CD8-positive, alpha-beta T cell (primary cell): ENCODE measurements at places on chromosomes 2 and 18.

- DNase-seq = no peak
These were observed 228.3 kb downstream of the SEPTIN10 start for GRCh38 chr2:109385506-109385905.

DNA sequence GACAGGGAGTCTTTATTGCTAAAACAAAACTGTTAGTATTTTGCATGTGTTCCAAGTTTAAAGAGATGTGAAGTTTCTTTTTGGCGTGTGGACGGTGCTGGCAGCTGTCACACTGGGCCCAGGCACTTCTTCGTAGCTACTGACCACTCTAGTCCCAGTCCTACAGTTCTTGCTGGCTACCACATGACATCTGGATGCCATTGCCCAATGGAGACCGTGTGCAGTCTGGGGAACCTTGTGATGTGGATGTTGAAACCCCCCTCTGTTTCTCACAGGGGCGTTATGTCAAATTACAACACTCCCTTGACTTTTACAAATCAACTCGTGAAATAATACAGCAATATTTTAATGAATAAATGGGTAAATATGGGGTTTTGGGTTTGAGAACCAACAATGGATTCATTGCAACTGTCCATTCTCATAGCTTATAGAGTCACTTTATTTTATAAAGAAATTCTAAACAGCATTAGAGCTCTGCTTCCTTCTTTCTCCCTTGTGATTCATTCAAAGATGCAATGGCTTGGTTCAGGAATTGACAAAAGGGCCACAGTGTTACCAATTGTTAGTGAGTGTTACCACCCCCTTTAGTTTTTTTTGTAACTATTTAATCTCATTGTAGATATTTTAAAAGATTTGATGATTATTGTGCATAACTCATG lies 1.2 kb downstream of the GPD2 start:
- DNase-seq = no peak

GRCh38 chr2:191959209-191959608 lies 112.3 kb upstream of the CAVIN2 start:
- DNase-seq = no peak

DNA sequence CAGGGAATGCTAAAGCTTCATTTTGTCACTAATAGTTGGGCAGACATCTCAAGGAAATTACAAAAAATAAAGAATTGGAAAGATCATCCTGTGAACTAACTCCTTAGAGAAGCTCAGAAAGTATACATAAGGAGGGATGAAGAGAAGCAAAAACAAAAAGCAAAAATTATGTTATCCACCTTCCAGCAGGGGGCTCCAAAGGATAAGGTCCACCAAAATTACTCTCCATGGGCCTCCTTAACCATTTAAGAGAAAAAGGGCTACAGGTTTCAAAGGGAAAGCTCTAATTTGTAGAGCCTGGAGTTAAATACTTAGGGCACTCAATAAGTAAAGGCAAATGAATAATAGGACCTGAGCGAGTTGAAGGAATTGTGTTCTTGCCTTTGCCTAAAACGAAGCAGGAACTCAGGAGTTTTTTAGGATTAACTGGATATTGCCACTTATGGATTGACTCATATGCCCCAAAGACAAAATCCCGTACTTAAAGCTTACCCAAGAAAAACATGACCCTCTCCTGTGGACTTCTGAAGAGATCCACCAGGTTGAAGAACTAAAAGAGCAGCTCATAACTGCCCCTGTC lies 1167.9 kb downstream of the DSC3 start:
- DNase-seq = no peak

GRCh38 chr2:169190197-169190775 lies 120.9 kb downstream of the DHRS9 start:
- DNase-seq = no peak

DNA sequence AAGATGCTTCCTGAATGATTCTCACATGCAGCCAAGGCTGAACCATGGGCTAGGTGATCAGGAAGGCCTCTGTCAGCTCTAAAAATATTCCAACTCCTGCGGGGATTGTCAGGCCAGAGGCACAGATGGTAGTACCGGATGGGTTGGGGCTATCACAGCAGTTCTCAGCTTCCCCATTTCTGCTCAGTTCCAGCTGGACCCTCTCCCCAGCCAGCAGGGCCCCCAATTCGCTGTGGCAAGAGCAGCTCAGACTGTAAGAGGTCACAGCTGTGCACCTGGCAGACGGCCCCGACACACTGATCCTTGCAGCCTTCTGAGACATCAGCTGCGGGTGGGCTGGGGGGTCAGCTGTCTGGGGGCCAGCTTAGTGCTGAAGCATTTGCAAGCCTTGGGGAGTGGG lies 43.6 kb upstream of the TCF7L1 start:
- DNase-seq = no peak

DNA sequence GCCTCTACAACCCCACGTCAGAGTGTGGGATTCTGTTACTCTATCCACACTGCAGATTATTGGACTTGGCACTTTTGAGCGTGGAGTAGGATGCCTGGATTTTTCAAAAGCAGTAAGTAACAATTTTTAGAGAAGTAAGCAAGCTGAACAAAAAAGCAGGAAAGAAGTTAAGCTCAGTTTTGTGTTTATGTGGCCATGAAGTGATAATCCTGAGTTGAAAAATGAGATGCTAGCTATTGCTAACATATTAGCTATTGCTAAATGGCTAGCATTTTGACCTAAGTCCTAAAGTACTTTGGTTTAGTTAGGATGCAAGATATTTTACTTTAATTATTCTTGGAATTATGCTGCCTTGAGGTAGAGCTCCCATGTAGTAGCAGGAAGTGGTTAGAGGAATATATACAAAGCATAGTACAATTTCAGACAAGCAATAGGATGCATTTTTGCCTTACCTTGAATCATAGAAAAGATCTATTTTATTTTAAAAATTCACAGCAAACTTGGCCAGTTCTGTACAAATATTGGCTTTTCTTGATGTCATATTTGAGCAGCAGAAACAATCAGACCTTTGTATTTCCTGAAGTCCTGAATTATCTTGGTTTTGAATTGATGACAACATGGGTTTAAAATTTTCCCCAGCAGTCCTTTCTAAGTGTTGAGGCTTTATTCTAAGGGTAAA lies 74.6 kb downstream of the COX7A2L start:
- DNase-seq = no peak
